Astrocyte (in vitro differentiated cells and primary cell): ENCODE measurements at places on chromosomes 3 and 15.

DNA sequence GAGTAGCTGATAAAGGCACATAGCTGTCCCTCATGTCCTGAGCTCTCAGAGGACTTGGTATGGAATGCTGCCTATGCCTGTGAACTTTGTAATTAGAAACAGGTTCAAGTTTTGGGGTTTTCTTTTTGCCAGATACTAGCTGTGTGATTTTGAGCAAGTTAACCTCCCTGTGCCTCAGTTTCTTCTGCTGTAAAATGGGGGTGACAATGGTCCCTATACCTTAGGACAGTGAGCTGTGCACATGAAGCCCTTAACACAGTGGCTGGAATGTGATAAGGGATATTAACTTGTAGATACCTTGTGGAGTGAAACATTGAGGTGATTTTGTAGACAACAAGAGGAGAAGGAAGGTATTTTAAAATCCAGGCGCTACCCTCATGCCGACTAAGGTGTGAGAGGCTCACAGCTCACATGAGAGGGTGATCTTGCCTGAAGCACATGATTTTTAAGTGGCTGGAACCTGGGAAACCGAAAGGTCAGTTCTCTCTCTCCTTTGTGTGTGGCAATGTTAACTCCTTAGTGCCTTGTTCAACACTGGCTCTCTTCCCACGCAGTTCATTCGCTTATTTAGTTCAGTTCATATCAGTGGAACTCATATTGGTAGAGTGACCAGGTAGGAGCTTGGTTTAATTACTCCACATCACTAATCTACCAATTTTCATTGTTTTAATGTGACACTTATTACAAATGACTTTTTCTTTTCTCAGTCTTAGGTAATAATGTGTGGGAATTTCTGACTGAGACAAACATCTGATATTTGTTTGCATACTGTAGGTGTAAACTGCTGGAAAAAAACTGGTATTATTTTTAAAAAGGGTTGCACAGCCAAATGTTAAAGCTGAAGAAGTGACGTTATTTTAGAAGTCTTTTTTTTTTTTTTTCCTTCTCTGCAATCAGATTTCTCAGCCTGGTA, 236.2 kb downstream of the ITPR1 start:
- no peak for DNase-seq

- no peak for DNase-seq
These were observed 83.8 kb upstream of the DPH6 start for GRCh38 chr15:35629766-35630165.

GRCh38 chr3:72344647-72345046, 503.6 kb downstream of the SHQ1 start:
- no peak for DNase-seq

DNA sequence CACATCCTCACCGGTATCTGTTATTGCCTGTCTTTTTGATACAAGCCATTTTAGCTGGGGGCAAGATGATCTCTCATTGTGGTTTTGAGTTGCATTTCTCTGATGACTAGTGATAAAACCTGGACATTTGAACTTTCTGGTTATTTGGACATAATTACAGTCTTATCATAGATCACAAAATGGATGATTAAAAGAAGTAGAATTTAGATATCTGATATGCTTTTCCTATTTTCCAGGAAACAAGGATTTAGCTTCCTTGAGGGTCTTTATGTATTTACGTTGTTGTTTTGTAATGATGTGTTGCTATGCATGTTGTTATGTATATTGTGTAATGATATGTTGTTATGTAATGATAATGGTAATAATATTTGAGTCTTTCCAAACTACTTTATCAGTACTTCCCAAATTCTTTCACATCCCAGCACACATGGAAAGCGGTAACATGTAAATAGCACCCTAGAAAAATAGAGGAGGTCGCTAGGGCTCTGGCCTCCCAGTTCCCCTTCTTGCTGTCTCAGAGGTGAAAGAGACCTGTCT, 53.8 kb downstream of the GJD2 start:
- DNase-seq: no peak

DNA sequence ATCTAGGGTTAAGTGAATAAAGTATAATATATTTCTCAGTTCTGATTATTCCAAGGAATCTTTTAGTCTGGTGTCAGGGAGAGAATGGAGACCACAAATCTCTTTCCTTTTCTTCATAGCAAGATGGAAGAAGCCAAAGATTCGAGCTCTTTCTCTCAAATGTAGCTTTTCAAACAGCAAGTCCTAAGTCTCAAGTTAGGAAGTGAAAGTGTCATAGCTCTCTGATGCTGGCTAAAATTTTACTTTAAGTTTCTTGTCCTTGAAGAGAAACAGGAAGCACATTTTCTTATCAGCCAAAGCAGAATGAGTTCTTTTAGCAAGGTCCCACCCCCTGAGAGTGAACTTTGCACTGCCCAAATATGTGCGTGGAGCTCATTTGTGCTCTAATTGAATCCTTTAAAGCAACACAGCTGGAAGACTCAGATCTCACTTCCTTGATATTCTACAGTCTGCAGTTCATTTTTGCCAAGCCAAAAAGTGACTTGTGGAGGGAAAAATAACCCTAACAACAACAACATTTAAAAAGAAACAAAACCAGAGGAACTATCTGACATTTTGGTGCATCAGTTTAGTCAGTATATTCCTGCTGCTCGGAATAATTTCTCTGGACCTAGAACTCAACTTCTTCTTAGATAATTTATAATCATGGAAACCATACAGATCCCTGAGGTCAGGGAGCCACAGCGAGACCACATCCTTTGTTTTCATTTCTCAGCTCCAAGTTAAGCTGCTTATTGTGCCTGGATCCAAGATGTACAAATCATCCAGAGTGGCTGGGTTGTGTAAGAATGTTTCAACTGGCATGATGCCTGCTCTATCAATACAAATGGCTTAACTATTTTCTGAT, 238.7 kb upstream of the P2RY1 start:
- peak; percentile 89 for DNase-seq

DNA sequence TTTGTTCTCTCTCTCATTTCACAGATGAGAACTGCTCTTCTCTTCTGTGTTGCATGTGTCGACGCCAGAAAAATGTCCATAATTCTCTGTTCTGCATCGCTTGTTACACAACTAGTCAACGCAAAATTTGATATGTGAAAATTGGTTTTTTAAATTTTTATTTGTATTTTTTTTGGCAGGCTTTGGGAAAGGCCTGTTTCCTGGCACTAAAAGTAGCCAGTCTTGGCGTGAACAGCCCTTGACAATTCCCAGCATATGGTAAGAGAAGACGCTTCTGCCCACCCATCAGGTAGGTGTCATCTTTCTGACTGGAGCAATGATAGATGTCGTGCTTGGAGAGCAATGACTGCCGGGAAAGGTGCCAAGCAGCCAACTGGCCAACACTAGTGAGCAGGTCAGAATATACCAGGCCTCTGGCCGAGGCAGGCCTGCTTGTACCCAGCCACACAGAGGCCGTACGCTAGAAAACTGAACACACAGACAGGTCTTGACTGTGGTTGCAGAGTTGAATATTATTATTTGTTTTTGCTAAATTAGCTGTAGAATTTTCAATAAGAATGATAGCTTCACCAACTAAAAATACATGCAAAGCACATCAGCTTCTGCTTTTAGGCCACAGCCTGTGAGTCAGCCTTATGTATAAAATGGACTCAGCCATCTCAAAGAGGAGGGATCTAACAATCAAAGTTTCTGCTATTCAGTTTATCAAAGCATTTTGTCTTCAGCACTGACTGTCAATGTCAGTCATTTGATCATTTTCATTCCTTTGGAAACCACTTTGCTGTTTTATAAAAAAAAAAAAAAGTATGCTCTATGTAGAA, 837.5 kb downstream of the MCTP2 start:
- DNase-seq: no peak

GRCh38 chr3:13186435-13186815, 113.2 kb upstream of the IQSEC1 start:
- DNase-seq: no peak

GRCh38 chr3:24416224-24416623, 78.4 kb downstream of the THRB start:
- DNase-seq: no peak

- peak; percentile 58 for DNase-seq
These were observed 31.1 kb downstream of the TPM1 start for GRCh38 chr15:63073497-63074172.

- no peak for DNase-seq
These were observed 660 bp upstream of the ADAMTSL3 start for GRCh38 chr15:83653288-83653638.

GRCh38 chr15:90885432-90886290, 1.4 kb downstream of the FES start:
- DNase-seq: no peak

GRCh38 chr3:20930034-20930433, 744.0 kb upstream of the SGO1 start:
- no peak for DNase-seq

- DNase-seq: no peak
These were observed 61.8 kb downstream of the NPTN start for GRCh38 chr15:73571346-73571745.

GRCh38 chr3:57910990-57911389, 97.2 kb upstream of the FLNB start:
- DNase-seq: no peak

DNA sequence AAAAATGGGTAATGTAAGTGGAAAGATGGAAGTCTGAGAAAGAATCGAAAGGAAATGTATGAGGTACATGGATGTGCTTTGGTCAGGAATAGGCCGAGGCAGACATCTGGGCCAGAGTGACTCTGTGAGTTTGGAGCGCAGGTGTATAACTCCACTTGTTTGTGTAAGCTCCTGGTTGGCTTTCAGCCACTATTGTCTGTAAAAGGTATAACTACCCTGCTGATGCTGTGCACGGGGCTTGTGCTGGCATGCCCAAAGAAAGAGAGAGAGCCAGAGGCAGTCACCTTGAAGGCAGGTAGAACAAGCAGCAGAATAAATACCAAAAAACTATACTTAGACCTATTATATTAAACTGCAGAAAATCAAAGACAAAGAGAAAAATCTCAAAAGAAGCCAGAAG, 32.7 kb upstream of the CD96 start:
- no peak for DNase-seq

DNA sequence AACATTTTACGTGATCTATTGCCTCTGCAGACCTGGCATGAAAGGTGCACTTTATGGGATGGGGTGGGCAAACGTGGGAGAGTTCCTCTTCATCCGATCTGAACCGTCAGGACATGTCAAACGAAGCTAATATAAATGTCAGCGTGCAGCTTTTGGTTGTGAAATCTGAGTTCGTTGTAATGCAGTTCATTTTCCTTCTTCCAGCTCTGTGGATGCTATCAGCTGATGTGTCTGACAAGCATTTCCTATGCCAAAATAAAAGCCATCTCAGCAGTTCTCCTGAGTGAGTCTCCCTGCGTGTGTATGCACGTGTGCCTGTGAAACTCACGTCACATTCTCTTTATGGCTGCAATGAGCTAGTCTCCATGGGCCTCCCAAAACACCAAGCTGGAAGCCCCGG, 512.3 kb downstream of the MCTP2 start:
- DNase-seq: no peak

GRCh38 chr3:126267169-126267975, 87.0 kb upstream of the ALDH1L1 start:
- peak; percentile 87 for DNase-seq

DNA sequence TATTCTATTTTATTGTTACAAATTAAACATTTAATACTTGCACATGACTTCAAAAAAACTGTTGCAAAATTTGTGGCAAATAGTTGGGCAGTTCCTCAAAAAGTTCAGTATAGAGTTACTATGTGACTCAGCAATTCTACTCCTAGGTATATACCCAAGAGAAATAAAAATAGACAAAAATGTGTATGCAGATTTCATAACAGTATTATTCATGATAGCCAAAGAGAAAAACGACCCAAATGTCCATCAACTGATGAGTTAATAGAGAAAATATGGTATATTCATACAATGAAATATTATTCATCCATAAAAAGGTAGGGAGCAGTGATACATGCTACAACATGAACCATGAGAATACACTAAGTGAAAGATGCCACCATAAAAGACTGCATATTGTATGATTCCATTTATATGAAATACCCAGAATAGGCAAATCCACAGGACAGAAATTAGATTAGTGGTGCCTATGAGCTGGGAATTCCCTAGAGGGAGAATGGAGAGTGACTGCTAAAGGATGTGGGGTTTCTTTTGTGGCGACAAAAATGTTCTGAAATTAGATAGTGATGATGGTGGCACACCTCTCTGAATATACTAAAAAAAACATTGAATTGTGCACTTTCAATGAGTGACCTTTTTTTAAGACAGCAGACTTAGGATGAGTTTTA, 31.6 kb upstream of the CLASP2 start:
- DNase-seq: peak; percentile 2

DNA sequence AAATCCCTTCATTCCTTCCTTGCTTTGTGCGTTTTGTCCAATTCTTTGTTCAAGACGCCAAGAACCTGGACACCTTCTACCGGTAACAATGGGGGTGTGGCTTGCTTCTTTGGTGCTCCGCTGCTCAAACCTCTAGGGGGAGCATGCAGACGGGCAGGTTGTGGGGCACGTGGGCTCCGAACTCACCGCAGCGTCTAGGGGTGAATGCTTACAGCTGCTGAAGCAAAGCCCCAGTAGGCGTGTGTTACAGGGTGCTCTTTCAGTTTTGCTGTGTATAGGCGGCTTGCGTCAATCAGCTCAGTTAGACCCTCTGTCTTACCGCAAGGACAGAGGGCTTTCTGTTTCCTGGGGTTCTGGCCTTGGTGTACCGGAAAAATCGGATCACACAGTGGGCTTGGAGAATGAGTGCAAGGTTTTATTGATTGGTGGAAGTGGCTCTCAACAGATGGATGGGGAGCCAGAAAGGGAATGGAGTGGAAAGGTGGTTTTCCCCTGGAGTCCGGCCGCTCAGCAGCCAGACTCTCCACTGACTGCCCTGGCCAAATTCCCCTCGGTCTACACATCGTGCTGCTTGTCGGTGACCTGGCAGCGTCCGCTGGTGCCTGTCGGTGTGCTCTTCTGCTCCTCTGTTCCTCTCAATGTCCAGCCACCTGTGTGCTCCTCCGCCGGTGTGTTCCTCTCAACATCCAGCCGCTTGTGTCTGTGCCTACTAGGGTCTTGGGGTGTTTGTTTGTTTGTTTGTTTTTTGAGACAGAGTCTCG, 1.2 kb upstream of the LRRC34 start:
- DNase-seq: no peak

DNA sequence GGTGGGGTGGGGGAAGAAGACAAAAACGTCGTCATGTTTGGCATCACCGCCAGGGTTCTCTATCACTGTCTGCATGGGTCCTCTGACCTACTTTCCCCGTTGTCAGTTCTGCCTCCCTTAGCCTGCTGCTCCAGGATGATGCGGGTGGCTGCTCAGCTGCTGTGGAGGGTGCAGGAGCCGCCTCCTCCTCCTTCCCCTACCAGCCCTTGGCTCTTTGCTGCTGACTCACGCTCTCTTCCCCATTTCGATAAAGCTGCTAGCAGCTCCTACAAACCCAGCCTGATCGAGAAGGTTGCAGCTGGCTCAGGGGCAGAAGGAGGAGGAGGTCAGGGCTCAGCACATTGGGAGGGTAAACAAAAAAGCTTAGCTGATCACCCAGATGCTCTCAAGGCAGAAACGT, 49.5 kb upstream of the SEC13 start:
- peak; percentile 66 for DNase-seq

- DNase-seq: no peak
These were observed 534.6 kb downstream of the FOXP1 start for GRCh38 chr3:71048948-71049347.

DNA sequence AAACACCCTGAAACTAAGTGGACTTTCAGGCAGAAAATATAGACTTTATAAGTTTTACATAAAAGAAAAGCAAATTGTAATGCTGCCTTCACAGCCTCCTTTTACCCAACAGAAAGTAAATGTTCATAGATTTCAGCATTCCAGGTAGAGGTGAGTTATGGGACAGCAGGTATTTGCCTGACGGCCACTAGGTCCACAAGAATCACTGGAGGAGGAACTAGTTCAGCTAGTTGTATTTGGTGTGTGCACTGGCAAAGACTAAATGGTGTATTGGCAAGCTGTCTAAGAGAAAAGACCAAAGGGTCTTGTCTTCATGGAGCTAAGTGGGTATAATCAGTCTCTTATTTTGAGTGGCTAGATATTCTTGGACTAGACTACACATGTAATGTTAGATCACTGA, 34.2 kb downstream of the ZNF654 start:
- no peak for DNase-seq
